Left lung (tissue), 14 donors: ENCODE measurements at places on chromosomes 12 and 14. TPM values are rescaled to one million over a fixed set of nuclear protein-coding genes. Genes with fewer than 3 reads are reported as not detected.

DNA sequence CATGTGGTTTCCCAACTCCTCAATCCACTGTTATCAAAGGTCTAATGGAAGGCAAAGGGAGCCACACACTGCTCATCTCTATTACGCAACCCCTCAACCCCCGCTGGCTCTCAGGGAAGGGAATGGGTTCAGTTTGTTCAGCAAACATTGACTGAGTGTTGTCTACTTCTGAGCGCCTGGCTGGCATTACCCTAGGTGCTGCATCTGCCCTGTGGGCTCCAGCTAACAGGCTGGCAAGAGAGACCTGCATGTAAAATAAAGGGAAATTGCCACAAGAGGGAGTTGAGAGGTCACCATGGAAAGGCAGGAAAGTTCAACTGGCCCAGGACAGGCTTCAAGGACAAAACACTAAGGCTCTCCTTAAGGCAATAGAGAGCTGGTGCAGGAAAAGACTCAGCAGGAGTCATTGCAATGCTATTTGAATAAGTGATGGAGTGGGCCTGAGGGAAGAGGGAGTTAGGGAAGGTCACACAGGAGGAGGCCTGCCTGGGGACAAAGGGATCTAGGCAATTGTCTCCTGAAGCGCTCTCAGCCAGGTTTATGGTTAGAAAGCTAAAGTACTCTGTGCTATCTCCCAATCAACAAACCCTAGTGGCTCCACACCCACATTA is 5.5 kb upstream of the ZNF740 start:
- no peak for DNase-seq

GRCh38 chr14:68079941-68080697 is 260.5 kb downstream of the RAD51B start:
- no peak for DNase-seq

DNA sequence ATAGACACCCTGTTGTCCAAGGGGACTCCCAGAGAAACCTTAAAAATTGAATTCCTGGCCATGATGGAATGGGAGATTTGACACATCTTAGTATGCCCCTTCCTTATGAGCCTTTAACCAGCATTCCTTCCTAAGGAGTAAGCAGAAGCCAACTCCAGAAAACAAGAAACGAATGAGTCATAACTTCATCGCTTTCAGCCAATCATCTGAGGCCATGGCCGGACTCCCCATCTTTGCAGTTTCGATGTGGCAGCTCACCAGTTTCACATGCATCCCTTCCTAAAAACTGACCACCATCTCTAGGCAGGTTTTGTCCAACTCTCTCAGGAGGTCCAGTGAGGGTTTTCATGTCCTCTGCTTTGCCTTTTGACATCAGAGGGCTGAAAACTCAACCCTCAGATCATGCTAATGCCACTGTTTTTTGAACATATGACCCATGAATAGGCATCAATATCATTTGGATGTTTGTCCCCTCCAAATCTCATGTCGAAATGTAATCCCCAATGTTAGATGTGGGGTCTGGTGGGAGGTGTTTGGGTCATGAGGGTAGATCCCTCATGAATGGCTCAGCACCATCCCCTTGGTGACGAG is 19.9 kb downstream of the DAAM1 start:
- DNase-seq: no peak

DNA sequence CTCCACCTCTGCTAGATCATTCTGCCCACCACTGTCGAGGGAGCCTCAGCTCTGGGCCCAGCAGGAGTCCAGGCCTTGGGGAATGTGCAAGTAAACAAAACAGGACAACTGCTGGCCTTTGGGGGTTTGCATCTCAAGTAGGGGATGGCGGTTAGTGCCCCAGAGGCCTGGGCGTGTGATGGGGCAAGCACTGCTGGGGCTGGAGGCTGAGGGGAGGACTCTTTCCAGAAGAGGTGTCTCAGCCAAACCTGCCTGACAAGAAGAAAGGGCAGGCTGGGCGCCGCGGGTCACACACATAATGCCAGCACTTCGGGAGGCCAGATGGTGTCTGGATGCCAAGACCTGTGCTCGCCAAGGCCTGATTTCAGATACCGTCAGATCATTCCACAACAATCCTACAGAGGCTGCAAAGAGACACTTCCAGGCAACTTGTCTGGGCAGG is 8.6 kb upstream of the ALDH2 start:
- no peak for DNase-seq

- peak; percentile 33 for DNase-seq
Measured at GRCh38 chr12:7439579-7440505, 4.1 kb downstream of the CD163L1 start.

GRCh38 chr12:91373086-91373485 is 190.5 kb upstream of the DCN start:
- DNase-seq: no peak

DNA sequence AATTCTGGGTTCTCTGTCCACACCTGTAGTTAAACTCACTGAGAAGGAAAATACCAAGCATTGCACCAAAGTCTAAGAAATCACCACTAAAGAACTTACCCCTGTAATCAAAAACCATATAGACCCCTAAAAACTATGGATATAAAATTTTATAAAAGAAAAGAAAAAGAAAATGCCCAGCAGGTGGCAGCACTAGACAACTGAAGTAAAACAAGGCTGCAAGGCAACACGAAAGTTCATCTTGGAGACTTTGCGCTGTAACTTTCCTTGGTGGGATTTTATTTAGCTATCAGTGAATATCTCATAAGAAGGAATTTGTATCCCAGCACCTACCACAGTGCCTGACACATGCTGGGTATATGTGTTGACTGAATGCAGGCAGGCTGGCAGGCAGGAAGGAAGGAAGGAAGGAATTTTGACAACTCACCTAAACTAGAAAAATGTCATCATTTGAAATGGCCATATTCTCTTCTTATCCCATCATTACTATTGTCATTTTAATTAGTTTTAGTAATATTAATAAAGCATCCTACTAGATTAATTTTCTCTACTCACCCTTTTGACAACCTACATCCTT is 68.2 kb upstream of the ETV6 start:
- peak; percentile 64 for DNase-seq

DNA sequence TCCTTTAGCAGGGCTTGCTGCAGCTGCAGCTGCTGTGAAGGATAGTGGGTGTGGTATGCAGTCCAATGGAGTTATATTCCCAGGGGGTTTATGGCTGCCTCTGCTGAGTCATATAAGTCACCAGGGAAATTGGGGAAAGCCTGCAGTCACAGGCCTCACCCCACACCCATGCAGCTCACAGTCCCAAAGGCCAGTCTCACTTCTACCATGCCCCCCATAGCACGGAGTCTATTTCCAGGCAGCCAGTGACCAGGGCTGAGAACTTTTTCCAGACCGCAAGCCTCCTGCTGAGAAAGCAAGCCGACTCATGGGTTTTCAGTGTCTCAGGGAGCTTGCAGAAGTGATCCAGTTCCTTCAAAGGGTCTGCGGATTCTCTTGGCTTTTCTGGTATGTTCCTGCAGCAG is 322.4 kb upstream of the CLEC14A start:
- no peak for DNase-seq

GRCh38 chr12:100646896-100647295 is 73.4 kb downstream of the GAS2L3 start:
- no peak for DNase-seq

- no peak for DNase-seq
Measured at GRCh38 chr14:67582061-67582460, 18.0 kb downstream of the PIGH start.

DNA sequence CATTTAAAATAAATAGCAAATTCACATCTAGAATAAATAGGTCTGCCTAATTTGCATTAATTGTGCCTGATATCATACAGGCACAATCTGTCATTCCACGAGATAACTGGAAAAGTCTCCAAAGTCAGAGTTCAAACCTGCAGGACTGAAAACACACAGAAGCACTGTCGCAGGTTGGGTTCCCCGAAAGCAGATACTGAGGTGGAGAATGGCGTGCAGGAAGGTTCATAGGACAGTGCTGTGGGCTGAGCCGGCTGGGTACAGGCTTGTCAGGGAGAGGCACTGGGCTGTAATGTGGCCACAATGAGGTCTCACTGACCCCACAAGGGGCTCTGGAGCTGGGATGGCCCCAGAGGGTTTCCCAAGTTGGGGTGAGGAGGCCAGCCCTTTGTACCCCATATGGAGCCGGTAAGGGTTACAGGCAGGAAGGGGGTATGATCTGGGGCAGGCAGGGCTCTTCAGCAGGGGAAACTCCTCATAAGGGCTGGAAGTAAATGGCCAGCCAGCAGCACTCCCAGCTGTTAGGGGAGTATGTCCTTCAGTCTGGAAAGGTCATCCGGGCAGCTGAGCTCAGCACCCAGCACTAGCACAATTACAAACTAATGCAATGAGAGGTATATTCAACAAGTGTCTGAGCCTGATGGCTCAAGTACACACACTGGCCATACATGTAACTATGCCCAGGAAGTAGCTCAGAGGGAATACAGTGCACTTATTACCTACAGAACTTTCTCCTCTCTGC is 68.5 kb downstream of the NT5DC3 start:
- DNase-seq: no peak

DNA sequence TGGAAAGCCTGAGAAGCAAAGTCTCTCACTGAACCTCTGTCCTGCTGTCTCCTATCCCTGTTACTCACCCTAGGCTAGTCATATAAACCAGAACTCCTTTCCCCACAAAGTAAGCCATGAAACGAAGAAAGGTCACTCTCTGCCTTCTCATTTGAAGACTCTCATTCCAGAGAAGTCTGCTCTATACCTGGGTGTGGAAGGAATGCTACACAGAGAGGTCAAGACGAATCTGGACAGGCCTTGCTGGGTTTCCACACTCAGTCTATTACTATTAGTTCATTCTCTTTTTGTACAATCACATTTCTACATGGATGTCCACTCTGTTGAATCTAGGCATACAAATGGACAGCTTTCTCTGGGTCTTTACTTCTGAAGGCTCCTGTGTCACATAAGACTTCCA is 2.4 kb upstream of the AEBP2 start:
- no peak for DNase-seq

GRCh38 chr14:96202441-96203094 is 2.1 kb upstream of the BDKRB2 start:
- DNase-seq: no peak

DNA sequence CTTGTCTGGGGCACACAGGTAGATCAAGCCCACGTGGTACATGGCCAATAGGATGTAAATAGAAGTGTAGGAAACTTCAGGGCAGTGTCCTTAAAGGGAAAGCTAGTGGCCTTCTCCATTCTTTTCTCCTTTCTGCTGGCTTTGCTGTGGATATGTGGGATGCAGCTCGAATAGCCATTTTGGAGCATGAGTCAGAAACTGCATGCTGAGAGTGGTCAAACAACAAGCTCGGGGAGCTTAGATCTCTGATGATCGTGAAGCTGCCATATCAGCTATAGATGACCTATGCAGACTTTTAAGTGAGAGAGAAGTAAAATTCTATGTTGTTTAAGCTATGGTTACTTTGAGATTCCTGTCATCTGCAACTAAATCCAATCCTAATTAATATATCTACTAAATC is 241.3 kb upstream of the DAAM1 start:
- no peak for DNase-seq

The ANO2 gene
- polyA plus RNA-seq: 5.3 TPM

GRCh38 chr12:7161811-7162210 is 27.7 kb upstream of the PEX5 start:
- DNase-seq: no peak
